ENCODE measurements at places on chromosomes 16 and 17.

GRCh38 chr16:28084209-28084608 lies 20.7 kb upstream of the GSG1L start:
- H3K27me3 ChIP-seq: peaks cover 6% of the 10 kb centered on the region
- no peak overlapping the region for H3K27ac ChIP-seq
- no peak overlapping the region for H3K4me3 ChIP-seq
- no peaks in the 10 kb centered on the region for H3K36me3 ChIP-seq

DNA sequence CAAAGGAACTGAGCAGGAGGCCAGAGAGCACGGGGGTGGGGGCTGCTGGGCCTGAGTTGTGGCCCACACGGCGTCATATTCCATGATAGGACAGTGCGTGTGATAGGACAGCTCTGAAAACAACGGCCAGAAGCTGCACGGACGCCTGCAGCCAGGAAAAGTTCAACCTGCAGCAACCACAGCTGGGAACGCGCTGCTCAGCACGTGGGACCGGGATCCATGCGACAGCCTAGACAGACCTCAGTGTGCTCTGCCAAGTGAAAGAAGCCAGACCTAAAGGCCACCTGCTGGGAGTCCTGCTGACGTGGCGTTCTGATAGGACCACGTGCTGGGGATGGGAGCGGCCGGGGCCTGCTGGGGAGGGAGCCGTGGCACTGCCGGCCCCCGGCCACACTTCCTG lies 21.6 kb downstream of the CTU2 start:
- H3K27me3 ChIP-seq: peaks cover 4% of the 10 kb centered on the region
- DNase-seq: no peak
- H3K27ac ChIP-seq: no peak overlapping the region
- no peaks in the 10 kb centered on the region for H3K4me1 ChIP-seq
- H3K4me3 ChIP-seq: no peak overlapping the region

DNA sequence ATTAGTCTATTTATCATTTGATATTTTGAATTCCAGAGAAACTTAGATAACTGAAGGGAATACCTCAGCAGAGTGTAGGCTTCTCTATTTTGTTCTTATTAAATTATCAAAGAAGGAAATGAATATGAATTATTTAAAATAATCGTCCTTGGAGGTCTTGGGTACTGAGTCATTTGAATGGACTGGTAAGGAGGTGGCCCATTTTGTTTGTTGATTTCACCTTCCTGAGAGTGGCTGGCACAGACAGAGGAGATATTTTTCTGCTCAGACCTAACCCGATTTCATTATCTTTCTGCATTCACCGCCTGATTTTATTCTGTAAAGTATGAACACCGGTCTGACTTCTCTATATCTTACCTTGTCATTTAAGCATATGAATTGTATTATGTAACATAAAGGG lies 88.0 kb downstream of the USP22 start:
- no peaks in the 10 kb centered on the region for H3K36me3 ChIP-seq
- H3K27ac ChIP-seq: no peak overlapping the region
- DNase-seq: no peak
- H3K4me3 ChIP-seq: no peak overlapping the region

- no peaks in the 10 kb centered on the region for H3K27me3 ChIP-seq
- DNase-seq: no peak
- H3K27ac ChIP-seq: no peak overlapping the region
- no peaks in the 10 kb centered on the region for H3K36me3 ChIP-seq
- H3K4me3 ChIP-seq: no peak overlapping the region
- H3K4me1 ChIP-seq: peaks cover 6% of the 10 kb centered on the region
Observed at GRCh38 chr16:57128771-57129389, 36.5 kb downstream of the CPNE2 start.

- no peaks in the 10 kb centered on the region for H3K4me1 ChIP-seq
- no peak for DNase-seq
- H3K4me3 ChIP-seq: no peak overlapping the region
- peaks cover 8% of the 10 kb centered on the region for H3K27me3 ChIP-seq
Observed at GRCh38 chr16:56204816-56205215, 13.5 kb downstream of the GNAO1 start.

DNA sequence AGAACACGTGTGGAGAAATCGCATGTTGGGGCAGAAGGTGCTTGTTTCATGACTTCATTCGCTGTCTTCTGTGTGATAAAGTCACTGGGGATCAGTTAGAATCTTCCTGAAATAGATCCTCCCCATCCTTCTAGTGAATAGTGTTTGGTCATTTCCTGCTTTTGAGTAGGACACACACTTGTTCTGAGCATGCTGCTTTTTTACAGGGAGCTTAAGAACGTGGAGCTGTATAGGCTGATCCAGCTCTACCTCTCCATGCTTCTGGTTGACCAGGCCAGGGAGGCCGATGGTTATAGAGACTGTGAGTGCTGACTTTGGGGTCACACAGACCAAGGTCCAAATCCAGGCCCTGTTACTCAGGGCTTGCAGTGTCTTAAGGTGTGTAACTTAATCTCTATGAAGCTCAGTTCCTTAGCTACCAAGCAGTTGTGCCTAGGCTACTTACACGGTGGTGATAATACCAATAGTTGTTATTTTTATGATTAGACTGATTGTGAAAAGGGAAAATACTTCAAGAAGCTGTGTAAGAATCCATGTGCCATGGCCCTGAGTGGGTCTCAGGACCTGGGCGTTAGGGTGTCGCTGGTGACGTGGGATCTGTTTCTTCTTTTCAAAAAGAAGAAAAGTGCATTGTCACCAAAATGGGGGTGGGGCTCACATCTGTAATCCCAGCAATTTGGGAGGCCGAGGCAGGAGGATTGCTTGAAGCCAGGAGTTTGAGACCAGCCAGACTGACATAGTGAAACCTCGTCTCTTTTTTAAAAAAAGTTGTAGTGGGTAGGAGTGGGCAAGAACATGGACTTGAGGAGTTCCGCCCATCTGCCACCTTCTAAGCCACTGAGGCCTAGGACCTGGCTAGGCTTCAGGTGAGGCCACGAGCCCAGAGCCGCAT lies 64.1 kb upstream of the LGALS9 start:
- peaks cover 1% of the 10 kb centered on the region for H3K27me3 ChIP-seq
- DNase-seq: no peak
- no peaks in the 10 kb centered on the region for H3K36me3 ChIP-seq
- H3K27ac ChIP-seq: no peak overlapping the region
- no peak overlapping the region for H3K4me3 ChIP-seq

GRCh38 chr16:50762241-50762640 lies 20.4 kb downstream of the CYLD start:
- no peak overlapping the region for H3K27ac ChIP-seq
- no peak for DNase-seq
- H3K4me3 ChIP-seq: no peak overlapping the region
- H3K36me3 ChIP-seq: peaks cover 29% of the 10 kb centered on the region
- peaks cover 30% of the 10 kb centered on the region for H3K4me1 ChIP-seq

DNA sequence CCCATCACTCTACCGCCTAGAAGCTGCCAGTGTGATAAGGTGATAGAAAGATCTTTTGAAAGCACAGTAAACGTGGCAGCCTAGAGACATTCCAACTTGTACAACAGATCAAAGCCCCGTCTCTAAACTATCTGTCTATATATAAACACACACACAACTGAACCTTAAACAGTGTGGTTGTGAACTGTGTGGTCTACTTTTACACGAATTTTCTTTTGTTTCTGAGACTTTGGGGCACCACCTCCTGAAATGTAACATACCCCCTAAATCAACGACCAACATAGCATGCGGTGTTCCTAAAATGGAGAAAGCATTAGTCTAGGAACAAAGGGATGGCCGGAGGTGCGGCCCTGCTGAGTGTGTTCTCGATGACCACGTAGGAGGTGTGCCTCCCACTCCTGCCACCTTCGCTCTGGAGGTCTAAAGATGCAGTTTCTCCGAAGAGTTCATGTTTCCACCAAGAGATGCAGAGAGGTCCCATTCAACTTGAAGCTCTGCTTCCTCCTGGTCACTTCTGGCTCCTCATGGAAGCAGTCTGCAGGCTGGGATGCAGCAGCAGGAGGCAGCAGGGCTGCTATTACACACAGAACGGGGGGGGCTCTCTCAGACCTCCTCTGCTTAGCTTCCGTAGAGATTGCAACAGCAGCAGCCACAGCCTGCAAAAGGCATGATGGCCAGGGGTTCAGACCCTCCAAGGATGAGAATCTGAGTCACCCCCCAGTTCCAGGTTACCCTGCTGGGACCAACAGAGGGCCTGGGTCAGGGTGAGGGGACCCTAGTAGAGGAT lies 22.6 kb upstream of the USP10 start:
- no peak overlapping the region for H3K4me3 ChIP-seq
- H3K36me3 ChIP-seq: no peaks in the 10 kb centered on the region
- peaks cover 2% of the 10 kb centered on the region for H3K27me3 ChIP-seq
- no peak overlapping the region for H3K27ac ChIP-seq
- DNase-seq: no peak

DNA sequence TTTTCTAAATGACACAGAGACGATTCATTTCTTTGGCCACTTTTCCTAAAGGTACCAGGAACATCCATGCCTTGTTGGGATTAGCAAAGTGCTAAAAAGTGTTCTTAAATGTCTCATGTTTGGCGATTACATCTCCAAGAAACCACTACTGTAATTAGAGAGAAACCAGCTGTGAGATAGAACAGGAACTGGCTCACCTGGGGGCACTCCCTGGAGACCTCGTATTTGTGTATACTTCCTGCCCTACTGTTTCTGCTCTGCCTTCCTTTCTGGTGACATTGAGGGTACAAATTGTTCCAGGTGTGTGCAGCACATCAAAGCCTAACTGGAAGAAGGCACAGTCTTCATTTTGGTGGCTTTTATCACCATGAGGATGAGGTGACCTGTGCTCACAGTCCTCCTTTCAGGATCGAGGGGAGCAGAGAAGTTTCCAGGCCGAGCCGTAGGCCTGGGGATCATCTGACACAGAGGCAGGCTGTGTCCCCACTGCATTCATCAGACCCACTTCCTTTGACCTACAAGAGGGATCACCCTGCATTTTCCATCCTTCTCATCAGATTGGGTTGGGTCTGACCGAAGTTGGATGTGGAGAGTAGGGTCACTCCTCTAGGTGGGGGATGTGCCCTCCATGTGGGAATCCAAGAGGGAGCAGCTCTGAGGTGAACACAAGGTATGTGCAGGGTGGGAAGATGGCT lies 23.7 kb downstream of the CCL4 start:
- no peak overlapping the region for H3K27ac ChIP-seq
- no peak overlapping the region for H3K4me3 ChIP-seq
- H3K36me3 ChIP-seq: 0 out of 2 replicates have a peak, but pooled peaks cover 9% of the 10 kb centered on the region
- no peaks in the 10 kb centered on the region for H3K4me1 ChIP-seq
- peaks cover 4% of the 10 kb centered on the region for H3K27me3 ChIP-seq
- no peak for DNase-seq

DNA sequence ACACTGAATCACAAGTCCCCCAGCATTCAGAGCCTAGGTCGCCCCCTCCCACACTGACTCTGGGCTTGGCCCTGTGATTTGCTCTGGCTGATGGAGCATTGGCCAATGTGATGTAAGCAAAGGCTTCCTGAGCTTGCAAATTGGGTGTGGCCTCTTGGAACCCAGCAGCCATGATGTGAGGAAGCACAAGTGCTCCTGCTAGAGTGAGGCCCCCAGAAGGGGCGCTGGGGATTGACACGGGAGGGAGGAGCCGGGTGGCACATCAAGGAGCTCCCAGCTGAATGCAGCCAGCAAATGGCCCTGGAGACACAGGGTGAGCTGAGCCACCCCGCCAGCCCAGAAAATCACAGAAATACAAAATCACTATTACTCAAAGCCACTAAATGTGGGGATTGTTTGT lies 308.5 kb downstream of the C16orf95 start:
- H3K4me1 ChIP-seq: peaks cover 7% of the 10 kb centered on the region
- no peak for DNase-seq
- no peak overlapping the region for H3K27ac ChIP-seq
- peaks cover 31% of the 10 kb centered on the region for H3K27me3 ChIP-seq
- H3K36me3 ChIP-seq: no peaks in the 10 kb centered on the region

DNA sequence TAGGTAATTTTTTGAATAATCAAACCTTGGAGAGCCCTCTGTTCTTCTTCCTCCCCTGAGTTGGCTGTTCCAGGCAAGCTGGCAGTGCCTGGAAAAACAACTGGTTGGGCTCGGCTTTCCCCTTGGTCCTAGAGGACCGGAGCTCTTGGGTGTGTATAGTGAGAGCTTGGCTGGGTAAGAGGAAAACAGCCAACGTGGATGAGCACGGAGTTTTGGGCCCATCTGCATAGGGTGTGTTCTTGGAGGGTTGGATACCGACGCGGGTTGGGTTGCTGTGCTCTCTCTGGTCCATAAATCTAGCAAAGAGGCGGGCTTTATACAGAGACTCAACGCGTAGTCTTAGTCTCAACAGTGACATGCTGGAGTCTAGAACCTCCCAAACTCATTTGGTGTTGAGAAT lies 23.2 kb downstream of the ITGB3 start:
- H3K4me1 ChIP-seq: peaks cover 66% of the 10 kb centered on the region
- no peaks in the 10 kb centered on the region for H3K36me3 ChIP-seq
- H3K27ac ChIP-seq: peak overlapping the region; percentile 71
- peaks cover 8% of the 10 kb centered on the region for H3K27me3 ChIP-seq

GRCh38 chr17:76492989-76493501 lies 8.2 kb downstream of the RHBDF2 start:
- DNase-seq: peak; percentile 72
- H3K4me1 ChIP-seq: peaks cover 25% of the 10 kb centered on the region
- peak overlapping the region; percentile 74 for H3K4me3 ChIP-seq

GRCh38 chr17:75722542-75723095 lies 1.4 kb downstream of the ITGB4 start:
- H3K4me3 ChIP-seq: no peak overlapping the region
- H3K27me3 ChIP-seq: peaks cover 16% of the 10 kb centered on the region

GRCh38 chr16:52568983-52569690 lies 22.2 kb upstream of the TOX3 start:
- no peak for DNase-seq
- no peak overlapping the region for H3K4me3 ChIP-seq
- H3K27me3 ChIP-seq: no peaks in the 10 kb centered on the region
- H3K4me1 ChIP-seq: no peaks in the 10 kb centered on the region
- no peak overlapping the region for H3K27ac ChIP-seq

DNA sequence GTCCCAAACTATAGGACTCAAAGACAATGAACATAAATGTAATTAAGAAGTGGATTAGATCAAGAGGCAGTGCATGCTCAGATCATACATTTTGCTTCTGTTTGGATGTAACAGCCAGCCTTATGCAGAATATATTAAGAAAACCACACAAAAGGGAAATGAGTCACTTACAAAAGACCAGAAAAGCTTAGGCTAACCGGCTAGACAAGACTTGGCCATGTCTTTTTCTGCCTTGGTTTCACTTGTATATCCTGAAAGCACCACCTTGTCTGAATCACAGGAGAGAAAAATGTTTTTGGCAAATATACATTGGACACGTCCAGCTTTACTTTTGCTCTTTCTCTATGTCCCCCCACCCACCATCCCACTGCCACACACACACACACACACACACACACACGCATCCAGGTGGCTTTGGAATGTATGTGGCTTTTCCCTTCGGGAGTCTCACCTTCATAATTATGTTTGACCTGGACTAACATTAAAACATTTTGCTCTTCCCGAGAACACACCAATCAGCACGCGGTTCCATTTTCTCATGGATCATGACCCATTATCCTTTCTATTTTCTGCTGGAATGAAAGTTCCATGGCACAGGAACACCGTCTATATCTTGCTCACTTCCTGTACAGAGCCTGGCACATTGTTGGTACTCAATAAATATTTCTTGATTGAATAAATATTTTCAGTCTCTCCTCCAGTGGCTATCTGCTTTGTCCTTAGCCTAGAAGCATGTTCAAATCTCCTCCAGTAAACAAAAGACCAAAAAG lies 64.6 kb downstream of the CDK5R1 start:
- H3K27ac ChIP-seq: peak overlapping the region; percentile 27
- H3K36me3 ChIP-seq: no peaks in the 10 kb centered on the region
- H3K4me3 ChIP-seq: peak overlapping the region; percentile 31
- H3K4me1 ChIP-seq: peaks cover 18% of the 10 kb centered on the region
- peaks cover 2% of the 10 kb centered on the region for H3K27me3 ChIP-seq

GRCh38 chr16:8727857-8728618 lies 53.6 kb downstream of the ABAT start:
- H3K27me3 ChIP-seq: peaks cover 29% of the 10 kb centered on the region
- H3K4me1 ChIP-seq: no peaks in the 10 kb centered on the region
- H3K27ac ChIP-seq: no peak overlapping the region
- DNase-seq: no peak
- no peak overlapping the region for H3K4me3 ChIP-seq
